Caco-2 (cell line): ENCODE measurements at places on chromosomes 2 and 18. TPM values are rescaled to one million over a fixed set of nuclear protein-coding genes. Genes with fewer than 3 reads are reported as not detected.

Gene CCDC93
- 34.7 and 35.4 TPM in 2 replicates for total RNA-seq

Gene PDCD1
- not detected in 2 replicates for total RNA-seq

Gene RPE
- total RNA-seq: 91.1 and 92.9 TPM in 2 replicates

Gene IL36B
- not detected in 2 replicates for total RNA-seq

Gene ACTG2
- total RNA-seq: 2.6 and 5.7 TPM in 2 replicates

Gene CRYGD
- not detected in 2 replicates for total RNA-seq

Gene ITM2C
- total RNA-seq: 135 and 136 TPM in 2 replicates

GRCh38 chr2:149924549-149925213 lies 337.1 kb upstream of the MMADHC start:
- H3K27me3 ChIP-seq: no peaks in the 10 kb centered on the region
- no peaks in the 10 kb centered on the region for H3K36me3 ChIP-seq
- no peak for DNase-seq
- no peak overlapping the region for H3K4me3 ChIP-seq
- H3K4me1 ChIP-seq: no peaks in the 10 kb centered on the region

DNA sequence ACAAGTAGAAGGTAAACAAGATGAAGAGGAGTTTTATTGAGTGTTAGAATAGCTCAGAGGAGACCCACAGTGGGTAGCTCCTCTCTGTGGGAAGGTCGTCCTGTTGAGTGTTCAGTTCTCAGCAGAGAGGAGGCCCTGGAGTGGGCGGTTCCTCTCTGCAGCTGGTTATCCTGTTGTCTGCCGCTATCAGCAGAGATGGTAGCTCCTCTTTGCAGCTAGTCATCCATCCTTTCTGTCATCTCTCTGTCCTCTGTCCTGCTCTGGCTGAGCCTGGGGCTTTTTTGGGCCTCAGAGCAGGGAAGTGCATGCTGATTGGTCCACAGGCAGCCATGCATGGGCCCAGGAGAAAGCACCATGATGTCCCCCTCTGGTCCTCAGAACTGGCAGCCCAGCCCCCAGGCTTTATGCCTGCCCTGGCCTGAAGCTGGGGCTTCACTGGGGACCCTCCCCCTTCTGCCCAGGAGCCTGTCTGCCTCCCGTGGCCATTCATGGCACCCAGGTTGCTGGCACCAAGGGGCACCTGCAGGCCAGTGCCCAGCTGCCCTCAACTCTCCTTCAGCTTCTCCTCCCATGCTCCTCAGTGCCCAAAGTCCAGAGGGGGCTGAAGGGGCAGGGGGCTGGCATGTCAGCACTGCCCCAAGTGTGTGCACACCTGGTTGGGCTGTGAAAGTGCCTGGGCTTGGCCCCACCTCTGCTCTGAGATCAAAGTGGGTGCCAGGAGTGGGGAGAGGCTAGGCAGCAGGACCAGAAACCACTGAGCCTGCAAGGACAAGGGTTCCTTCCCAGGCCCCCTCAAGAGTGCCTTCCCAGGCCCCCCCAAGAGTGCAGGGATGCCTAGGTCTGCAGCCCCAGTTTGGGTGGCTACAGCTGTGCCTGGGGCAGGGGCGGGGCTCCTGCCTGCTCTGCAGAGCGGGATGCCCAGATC lies 98.7 kb downstream of the TWIST2 start:
- no peaks in the 10 kb centered on the region for H3K36me3 ChIP-seq
- H3K27ac ChIP-seq: no peak overlapping the region
- DNase-seq: no peak
- no peaks in the 10 kb centered on the region for H3K27me3 ChIP-seq
- H3K4me1 ChIP-seq: no peaks in the 10 kb centered on the region

GRCh38 chr2:183060571-183061231 lies 17.8 kb upstream of the DUSP19 start:
- no peaks in the 10 kb centered on the region for H3K36me3 ChIP-seq
- peak overlapping the region; percentile 74 for H3K27ac ChIP-seq
- no peak overlapping the region for H3K4me3 ChIP-seq
- H3K4me1 ChIP-seq: peaks cover 42% of the 10 kb centered on the region

DNA sequence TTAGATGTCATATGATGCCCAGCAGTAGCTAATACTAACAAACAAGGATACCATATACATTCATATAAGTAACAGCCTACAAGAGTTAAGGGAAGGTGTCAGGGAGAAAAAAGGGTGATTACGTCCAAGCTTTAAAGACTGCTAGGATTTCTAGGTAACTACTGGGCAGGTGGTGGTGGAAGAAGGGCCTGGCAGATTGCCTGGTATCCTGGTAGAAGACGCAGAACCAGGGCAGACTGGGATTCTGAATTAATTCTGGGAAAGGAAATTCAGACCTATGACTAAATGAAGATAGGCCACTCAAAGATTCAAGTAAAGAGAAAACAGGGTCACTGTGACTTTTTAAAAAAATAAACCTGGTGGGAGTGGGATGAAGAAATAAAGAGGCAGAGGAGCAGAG lies 31.9 kb downstream of the NDUFA10 start:
- H3K4me3 ChIP-seq: no peak overlapping the region
- H3K27ac ChIP-seq: no peak overlapping the region
- no peak for DNase-seq

- H3K4me1 ChIP-seq: no peaks in the 10 kb centered on the region
- no peak for DNase-seq
- no peaks in the 10 kb centered on the region for H3K36me3 ChIP-seq
- H3K4me3 ChIP-seq: no peak overlapping the region
- no peak overlapping the region for H3K27ac ChIP-seq
Measured at GRCh38 chr2:205148755-205149154, 533.5 kb upstream of the NRP2 start.

DNA sequence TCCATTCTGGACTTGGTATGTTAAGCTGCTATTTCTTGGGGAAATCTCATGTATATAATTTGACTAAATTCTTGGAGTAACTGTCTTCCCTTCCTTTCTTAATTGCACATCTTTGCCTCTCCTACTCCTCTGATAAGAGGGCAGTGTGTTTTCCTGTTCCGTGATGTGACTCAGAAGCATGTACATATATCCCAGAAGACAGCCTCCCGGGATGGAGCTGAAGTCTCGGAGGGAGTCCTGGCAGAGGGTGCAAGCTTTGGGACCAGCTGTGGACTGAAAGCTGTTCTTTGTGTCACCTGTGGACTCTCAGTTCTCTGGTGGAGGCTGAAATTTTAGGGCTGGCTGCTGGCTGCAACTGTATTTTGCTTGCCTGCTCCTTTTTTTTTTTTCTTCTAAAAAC lies 54.7 kb upstream of the MGAT5 start:
- H3K27ac ChIP-seq: no peak overlapping the region
- no peaks in the 10 kb centered on the region for H3K36me3 ChIP-seq
- peaks cover 11% of the 10 kb centered on the region; the same call in 1 of the 2 replicates for H3K4me1 ChIP-seq
- no peak overlapping the region for H3K4me3 ChIP-seq
- no peaks in the 10 kb centered on the region for H3K27me3 ChIP-seq

DNA sequence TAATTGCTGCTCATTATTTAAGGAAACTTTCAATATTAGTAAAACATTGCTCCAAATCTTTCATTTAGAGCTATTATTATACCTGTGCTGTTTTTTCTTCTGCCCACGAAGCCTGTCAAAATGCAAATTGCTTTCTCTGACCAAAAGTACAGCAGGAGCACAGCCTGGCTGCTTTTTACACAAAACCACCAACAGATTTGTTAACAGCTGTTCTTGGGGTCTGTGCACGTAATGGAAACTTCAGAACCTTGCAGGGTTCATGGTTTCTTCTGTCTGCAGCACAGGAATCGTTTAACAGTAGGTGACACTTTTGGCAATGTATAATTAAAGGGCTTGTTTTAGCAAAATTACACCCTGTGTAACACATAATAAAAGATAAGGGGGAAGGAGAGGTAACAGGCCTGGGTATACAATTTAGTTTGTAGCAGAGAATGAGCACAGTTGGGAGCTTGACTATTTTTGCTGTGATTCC lies 447.3 kb downstream of the KCNJ3 start:
- no peak for DNase-seq
- H3K4me1 ChIP-seq: no peaks in the 10 kb centered on the region
- H3K4me3 ChIP-seq: no peak overlapping the region
- H3K27ac ChIP-seq: no peak overlapping the region
- H3K27me3 ChIP-seq: no peaks in the 10 kb centered on the region
- H3K36me3 ChIP-seq: no peaks in the 10 kb centered on the region

- H3K4me3 ChIP-seq: no peak overlapping the region
- H3K4me1 ChIP-seq: 0 out of 2 replicates have a peak, but pooled peaks cover 4% of the 10 kb centered on the region
- no peak overlapping the region for H3K27ac ChIP-seq
- H3K27me3 ChIP-seq: no peaks in the 10 kb centered on the region
- no peak for DNase-seq
- no peaks in the 10 kb centered on the region; the same call in 1 of the 2 replicates for H3K36me3 ChIP-seq
Measured at GRCh38 chr2:64013053-64013452, 6.2 kb downstream of the VPS54 start.

GRCh38 chr2:219661955-219662395 lies 34.5 kb downstream of the SLC4A3 start:
- DNase-seq: peak; percentile 26
- H3K27ac ChIP-seq: peak overlapping the region; percentile 76
- no peaks in the 10 kb centered on the region for H3K36me3 ChIP-seq
- no peaks in the 10 kb centered on the region for H3K27me3 ChIP-seq

GRCh38 chr2:12624905-12625598 lies 91.7 kb upstream of the TRIB2 start:
- H3K36me3 ChIP-seq: no peaks in the 10 kb centered on the region
- H3K4me3 ChIP-seq: no peak overlapping the region
- H3K27ac ChIP-seq: no peak overlapping the region
- H3K4me1 ChIP-seq: no peaks in the 10 kb centered on the region
- DNase-seq: no peak
- H3K27me3 ChIP-seq: no peaks in the 10 kb centered on the region

- DNase-seq: no peak
- no peaks in the 10 kb centered on the region for H3K27me3 ChIP-seq
- H3K4me1 ChIP-seq: peaks cover 81% of the 10 kb centered on the region
- no peaks in the 10 kb centered on the region for H3K36me3 ChIP-seq
Measured at GRCh38 chr2:43196768-43197587, 29.4 kb downstream of the ZFP36L2 start.

DNA sequence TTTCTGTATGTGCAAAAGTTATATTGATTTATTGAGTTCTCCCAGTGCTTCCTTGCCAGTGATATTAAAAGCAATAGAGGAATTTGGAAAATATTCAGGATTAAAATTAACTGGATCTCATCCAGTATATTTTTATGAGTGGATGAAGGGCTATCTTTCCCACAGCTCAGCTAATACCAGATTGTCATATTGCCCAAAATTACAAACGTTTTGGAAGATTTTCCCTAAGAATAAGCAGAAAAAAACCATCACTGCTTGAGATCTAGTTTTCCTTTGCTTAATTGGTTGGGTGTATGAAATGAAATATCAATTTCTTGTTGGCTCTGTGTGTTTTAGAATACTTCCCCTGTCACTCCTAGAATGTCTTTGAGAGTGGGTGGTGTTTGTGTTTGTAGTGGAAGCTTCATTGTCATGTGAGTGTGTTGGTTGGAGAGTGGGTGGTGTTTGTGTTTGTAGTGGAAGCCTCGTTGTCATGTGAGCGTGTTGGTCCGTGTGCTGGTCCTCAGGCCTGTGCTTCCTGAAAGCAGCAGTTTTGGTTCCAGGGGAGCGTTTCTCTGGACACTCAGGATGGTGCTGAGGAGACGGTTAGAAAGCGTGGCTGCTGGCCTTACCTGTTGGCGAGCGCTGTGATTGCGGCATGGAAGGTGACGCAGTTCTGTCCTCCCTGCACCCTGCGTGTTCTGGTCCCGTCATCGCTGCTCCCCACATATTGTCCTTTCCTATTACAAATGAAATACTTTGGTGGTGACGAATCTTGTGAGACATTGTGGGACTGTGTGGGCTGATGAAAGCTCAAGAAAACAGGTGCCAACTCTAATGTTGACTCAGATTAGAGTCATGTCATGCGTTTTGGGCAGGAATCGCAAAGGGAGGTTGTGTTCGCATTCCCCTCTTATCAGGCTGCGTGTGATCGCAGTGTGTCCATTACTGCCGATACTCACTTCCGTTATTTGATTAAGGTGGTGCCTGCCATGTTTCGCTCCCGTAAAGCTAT lies 12.4 kb downstream of the ASB1 start:
- no peaks in the 10 kb centered on the region for H3K36me3 ChIP-seq
- no peak for DNase-seq
- no peak overlapping the region for H3K27ac ChIP-seq
- no peaks in the 10 kb centered on the region for H3K27me3 ChIP-seq
- no peak overlapping the region for H3K4me3 ChIP-seq

DNA sequence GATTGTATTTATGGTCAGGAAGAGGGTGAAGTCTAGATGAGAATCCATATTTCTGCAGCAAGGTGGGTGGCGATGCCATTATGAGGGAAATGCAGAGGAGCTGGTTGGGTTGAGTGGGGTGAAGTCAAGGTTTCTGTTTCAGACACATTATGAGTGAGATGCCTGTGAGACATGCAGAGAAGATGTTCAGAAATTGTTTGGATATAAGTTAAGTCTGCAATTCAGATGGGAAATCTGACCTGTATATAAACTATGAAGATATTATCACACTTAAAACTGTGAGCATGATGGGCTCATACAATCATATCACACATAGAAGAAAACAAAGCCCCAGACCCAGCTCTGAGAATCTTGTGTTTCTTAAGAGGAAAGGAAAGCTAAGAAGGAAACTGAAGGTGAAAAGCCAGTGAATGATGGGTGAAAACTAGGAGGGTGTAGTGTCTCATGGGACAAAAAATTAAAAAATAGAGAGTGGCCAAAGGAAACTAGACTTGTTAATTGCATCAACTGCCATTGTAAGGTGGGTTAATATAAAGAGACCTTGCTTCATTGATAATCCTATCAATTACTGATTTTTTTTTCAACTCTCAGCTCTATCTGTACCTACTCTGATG lies 14.2 kb downstream of the GALNT5 start:
- no peak for DNase-seq
- no peaks in the 10 kb centered on the region for H3K36me3 ChIP-seq
- no peak overlapping the region for H3K4me3 ChIP-seq

GRCh38 chr2:69087211-69087911 lies 74.4 kb downstream of the ANTXR1 start:
- no peak for DNase-seq
- H3K4me1 ChIP-seq: no peaks in the 10 kb centered on the region
- no peak overlapping the region for H3K4me3 ChIP-seq
- no peaks in the 10 kb centered on the region for H3K36me3 ChIP-seq

DNA sequence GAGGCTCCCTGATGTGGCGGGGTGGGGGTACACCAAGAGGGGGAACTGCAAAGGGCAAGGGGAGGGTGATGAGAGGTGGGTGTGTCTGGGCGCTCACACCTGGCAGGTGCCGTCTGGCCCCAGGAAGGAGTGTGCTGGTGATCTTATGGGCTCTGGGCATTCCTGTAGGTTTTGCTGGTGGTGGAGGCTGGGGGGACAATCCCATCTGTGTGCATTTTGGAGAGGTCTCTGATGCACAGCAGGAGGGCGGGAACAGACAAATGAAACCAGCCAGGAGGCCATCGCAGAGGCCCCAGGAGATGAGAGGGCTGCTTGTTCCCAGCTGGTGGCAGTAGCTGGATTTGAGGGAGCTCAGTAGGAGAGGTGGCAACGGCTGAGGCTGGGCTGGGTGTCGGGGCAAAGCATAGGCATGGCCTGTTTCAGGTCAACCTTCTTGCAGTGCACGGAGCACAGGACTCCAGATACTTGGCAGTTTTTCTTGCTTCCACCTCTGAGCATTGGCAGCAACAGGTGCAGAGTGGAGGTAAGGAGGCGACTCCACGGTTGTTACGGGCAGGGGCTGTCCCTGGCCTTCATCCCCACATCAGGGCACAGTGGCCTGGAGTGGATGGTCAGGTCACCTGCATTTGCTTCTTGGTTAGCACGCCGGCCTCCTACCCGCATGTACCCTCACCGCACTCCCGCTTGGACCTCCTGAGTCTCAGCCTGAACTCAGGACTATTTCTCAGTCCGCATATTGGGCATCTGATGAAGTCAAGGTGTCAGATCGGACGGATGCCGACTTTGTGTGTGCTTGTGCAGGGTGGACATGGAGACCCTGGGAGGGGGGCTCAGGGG lies 194.2 kb upstream of the HDAC4 start:
- H3K27ac ChIP-seq: no peak overlapping the region
- H3K27me3 ChIP-seq: no peaks in the 10 kb centered on the region
- H3K4me1 ChIP-seq: no peaks in the 10 kb centered on the region
- H3K4me3 ChIP-seq: no peak overlapping the region
- H3K36me3 ChIP-seq: no peaks in the 10 kb centered on the region
- no peak for DNase-seq
